SW 1271 (cell line): ENCODE measurements at places on chromosomes 4 and X.

DNA sequence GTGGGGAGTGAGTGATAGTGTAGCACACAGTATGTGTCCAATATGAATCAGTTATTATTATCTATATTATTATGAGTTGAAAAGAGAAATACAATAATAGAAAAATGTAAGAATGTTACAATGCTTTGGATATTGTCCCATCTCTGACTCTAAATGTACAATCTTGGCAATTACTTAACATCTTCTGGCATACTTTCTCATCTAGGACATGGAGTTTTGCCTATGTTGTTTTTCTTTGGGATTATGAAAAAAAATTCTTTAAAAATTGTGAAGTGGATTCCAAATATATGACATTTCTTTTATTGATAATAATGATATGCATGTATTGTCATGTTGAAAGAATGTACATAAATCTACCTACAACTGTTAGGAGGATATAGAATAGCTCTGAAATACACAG is 84.1 kb downstream of the TBCK start:
- no peak for DNase-seq

- DNase-seq, result no peak
These were observed 523.1 kb downstream of the INPP4B start for GRCh38 chr4:142322996-142323395.

GRCh38 chr4:70976252-70976651 is 17.2 kb upstream of the DCK start:
- DNase-seq, result no peak

GRCh38 chr4:52201715-52202114 is 150.6 kb downstream of the SPATA18 start:
- DNase-seq, result no peak

DNA sequence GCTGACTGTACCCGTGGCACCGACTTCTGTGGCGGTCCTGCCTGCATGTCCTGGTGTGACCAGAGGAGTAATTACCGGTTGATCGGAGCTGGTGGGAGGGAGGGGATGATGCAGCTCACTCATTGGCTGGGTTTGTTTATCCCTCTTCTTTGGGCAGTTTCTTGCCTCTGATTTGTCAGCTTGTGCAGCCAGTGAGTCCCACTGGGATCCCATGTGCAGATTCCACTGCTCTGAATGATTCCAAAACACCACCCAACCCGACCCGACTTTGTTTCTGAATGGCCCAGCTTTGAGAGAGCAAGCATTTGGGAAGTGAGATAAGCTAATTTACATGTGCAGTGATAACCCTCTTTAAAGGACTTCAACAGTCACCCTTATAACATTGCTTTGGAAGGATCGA is 13.8 kb downstream of the FHDC1 start:
- DNase-seq, result no peak

- DNase-seq, result no peak
These were observed 94.3 kb upstream of the PLAC1 start for GRCh38 chrX:134752558-134752957.
